ENCODE measurements at places on chromosomes 3 and 15.

DNA sequence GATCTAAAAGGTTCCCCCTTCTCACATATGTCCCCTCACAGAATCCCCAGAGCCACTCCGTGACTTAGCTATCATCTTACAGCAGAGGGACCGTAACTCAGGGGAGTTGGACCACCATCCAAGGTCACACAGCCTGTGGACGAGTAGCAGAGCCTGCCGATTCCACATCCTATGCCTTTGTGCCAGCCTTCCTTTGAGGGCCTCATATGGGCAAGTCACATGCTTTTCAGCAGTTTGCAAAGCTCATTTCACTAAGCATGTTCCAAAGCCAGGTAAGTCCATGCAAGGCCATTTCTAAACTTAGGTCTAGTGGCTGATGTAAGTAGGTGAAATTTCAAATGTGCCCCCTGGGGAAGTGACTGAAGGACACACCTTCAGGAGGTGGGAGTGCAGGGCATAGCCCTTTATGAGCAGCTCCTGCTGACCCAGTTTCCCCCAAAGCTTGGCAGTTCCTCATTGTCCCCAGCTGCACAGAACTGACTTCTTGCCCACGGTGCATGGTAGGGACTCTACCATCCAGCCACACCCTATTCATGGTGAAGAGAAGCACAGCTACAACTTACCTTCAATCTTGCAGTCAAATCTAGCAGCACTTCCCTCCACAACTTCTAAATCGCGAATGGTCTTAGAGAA lies 33.3 kb upstream of the HACD2 start:
- no peak for DNase-seq

DNA sequence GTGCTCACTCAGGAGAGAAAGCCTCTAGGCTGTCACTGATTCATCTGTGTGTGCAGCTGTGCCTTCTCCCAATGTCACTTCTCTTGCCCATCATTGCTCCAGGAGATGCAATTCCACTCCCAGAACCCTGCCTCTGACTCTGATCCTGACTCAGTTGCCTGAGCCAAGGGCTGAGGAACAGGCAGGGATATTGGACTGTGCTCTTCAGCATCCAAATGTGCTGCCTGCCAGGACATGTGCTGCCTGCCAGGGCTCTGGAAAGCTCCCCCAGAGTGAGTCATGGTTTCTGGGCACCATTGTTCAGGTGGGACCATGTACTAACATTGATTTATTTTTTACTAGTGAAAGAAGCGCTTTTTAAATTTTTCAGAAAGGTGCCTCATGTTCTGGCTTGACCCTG lies 71.0 kb downstream of the TRIM42 start:
- DNase-seq = no peak

DNA sequence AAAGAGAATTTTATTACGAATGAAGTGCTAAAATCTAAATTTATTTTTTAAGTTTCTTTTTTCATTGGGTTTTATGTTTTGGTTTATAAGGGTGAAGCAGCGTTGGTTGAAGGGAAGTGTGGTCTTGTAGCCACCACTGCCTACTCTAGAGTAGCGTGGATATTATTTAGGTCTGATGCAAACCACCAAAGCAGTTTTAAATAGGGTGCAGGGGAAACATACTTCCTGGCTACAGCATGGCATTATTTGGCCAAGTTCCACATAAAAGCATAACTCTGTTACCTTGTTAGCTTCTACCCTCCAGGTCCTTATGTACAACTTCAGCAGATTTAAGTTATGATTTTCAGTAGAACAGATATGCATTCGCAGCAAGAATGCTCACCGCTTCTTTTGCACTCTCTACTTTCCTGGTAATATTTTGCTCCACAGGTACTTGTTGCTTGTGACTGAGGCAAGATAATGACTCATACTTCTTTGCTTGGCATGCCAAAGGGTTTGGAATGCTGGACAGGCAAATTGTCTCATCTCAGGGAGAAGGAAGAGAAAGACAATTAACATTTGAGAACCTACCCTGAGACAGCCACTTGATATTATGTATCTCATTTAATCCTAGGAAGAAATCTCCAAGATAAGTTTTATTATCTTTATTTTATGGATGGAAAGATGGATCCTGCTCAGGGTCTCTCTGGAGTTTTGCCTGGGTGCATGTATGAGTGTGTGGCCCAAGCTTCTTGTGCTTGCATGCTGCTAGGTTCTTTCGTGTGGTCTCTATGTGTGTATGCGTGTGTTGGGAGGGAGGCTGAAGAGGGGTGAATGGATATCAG lies 5.4 kb downstream of the TGFBR2 start:
- no peak for DNase-seq

- DNase-seq = no peak
Observed at GRCh38 chr15:52751522-52751921, 38.6 kb downstream of the ONECUT1 start.

- DNase-seq = no peak
Observed at GRCh38 chr3:9146367-9147071, 102.9 kb downstream of the SRGAP3 start.

DNA sequence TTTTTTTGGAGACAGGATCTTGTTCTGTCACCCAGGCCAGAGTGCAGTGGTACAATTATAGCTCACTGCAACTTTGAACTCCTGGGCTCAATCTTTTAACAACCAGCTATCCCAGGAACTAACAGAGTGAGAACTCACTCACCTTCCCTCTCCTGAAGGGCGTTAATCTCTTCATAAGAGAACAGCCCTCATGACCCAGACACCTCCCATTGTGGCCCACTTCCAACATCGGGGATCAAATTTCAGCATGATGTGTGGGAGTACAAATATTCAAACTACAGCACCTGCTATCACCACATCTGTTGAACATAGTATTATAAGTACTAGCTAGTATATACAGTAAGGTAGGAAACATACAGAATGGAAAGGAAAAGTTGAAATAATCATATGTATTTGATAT lies 132.5 kb downstream of the DOCK3 start:
- no peak for DNase-seq

DNA sequence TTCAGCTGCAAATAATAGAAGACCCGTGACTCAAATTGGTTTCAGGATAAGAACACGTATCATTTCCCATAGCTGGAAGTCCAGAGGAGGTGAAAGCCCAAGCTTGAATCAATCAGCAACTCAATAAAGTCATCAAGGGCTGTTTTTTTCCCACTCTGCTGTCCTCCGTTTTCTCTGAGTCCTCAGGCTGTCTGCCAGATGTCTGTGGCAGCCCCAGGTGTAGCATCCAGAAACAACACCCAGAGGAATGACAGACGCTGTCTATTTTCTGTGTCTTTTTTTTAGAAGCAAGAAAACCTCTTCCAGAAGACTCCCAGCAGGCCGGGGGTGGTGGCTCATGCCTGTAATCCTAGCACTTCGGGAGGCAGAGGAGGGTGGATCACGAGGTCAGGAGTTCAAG lies 204.4 kb downstream of the FAM43A start:
- no peak for DNase-seq

- DNase-seq = no peak
Observed at GRCh38 chr3:124322309-124322880, 330.5 kb upstream of the ROPN1 start.

DNA sequence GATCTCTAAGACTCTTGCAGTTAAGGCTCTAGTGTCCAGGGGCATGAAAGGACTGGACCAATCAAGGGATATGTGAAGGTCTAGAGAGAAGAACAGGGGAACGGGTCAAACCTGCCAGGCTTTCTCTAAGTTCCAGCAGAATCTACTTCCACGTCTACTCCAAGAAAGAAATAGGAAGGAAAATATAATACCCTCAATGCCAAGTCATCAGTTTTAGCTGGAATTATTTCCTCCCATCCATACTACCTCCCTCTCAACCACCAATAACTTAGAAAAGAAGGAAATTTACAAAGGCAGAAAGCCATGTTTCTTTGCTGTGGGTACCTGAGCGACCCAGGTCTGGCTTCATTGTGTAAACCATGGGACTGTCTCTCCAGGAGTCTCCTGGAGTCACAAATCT lies 7.8 kb downstream of the SHC4 start:
- DNase-seq = no peak

DNA sequence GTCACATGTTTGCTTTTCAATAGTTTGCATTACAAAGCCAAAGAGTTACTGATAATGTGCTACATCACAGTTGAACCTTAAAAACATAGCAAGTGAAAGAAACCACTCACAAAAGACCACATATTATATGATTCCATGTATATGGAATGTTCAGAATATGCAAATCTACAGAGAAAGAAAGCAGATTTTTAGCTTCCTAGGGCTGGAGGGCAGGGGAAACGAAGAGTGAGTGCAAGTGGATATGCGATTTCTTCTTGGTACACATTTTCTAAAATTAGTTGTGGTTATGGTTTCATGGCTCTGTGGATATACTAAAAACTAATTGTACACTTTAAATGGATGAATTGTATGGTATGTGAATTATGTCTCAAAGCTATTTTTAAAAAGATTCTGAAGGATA lies 4.0 kb upstream of the GBE1 start:
- no peak for DNase-seq

DNA sequence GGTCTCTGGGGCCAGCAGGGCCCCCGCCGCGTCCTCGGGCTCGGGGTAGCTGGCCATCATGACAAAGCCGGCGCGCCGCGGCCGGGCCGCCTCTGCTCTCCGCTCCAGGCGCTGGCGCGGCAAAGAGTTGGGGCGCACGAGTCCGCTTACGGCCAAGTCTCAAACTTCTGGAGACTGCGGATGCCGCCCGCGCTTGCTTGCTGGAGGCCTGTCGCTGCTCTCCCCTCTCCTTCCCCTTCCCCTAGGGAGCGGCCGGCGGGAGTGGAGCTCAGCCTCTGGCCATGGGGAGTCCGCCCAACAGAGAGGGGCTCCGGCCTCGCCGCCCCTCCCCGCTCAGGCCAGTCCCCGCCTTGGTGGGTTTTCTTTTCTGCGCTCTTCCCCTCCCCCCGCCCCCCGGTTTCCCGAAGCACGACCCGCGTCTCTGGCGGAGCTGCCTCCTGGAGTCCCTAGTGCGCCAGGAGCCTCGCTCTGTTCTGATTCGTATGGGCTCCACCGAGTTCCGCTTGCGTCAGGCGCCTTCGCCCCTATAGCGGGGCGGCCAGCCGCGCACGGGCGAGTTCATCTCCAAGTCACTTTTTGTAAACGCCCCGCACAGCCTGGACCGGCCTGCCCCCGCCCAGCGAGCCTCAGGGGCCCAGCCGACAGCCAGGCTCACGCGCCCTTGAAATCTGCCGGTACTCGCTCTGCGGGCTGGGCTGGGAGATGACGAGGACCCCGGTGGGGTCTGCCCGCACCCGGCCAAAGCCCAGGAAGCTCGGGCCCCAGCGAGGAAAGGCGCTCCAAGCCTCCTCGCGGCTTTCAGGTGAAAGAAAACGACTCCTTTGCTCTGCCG lies at the start of the genes FOXL2 and FOXL2NB:
FOXL2 (minus strand) TSS at position 475 of the 832 bp plus-strand sequence; CDS start at position 60, 415 bp downstream.
FOXL2NB (plus strand) TSS at position 555 of the 832 bp plus-strand sequence; CDS start at position 703, 148 bp downstream.
- peak; percentile 8 for DNase-seq

DNA sequence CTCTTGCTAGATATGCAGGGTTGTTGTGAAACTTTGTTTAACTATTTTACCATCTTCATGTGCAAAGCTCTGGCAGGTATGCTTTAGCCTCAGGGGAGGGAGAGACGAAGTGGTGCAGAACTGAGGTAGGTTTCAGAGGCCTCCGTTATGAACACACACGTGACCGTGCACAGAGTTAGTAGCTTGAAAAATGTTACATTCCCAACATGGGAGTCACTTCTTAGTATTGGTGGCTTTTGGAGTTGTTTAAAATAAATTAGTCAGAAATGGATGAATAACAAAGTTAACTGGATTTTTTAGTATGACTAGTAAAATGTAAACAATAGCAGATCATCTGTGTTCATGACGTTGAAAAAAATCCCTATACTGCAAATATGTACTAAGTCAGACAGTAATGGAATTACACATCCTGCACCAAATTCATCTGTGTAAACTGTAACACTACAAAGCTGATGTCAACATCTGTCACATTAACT lies 279.6 kb downstream of the KLF13 start:
- no peak for DNase-seq

DNA sequence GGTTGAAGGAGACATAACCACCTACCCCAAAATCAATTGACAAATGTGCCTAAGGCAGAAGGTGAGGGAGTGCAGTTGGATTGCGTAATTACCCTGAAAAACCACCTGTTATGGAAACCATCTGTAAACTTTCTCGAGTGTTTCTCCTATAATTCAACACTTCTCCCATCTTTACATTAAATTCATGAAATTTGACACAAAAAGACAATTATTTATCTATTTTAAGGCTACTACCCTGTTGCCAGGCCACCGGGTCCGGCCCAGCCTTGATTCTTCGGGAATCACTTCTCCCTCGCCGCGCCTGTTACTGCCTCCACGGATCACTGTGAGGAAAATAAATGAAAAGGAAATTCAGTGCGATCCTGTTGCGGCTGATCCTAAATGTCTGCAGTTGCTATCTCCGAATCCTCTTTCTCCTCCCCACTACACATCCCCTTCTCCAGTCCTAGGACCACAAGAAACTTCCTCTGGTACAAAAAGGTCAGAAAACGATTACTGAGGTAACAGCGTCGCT lies 646 bp downstream of the IQCB1 start:
- DNase-seq = no peak

DNA sequence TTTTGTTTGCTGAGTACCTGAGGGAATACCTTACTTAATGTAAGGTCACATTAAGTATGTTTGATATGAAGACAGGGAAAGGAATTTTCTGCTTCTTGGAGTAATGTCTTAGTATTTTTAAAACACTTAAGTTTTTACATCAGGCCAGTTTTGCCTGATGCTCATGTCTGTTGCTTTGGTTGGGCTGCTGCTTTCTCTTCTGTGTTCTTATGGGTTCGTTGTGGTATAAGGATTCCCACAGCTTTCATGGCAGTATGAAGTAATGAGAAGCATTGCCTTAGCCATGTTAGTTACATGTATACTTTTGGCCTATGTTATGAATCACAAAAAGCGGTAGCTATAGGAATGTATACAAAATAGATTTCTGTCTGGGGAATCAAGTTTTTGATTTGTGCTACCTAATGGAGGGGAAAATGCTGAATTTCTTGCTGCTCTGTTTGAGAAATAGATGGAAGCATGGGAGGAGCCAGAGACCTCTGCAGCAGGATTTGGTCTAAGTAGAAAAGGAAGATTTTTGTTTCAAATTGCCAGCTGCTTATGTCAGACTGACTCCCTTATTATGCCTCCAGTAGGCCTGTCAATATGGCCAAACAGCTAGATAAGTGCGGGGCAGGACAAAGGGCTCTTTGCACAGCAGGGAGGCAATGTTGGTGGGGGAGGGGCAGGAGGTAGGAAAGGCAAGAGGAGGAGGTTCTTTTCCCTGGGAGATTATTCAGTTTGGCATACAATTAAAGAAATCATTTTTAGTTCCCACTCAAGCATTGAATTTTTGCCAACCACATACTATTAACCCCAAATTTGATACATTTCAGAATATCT lies 5.2 kb downstream of the SETD5 start:
- peak; percentile 61 for DNase-seq

- DNase-seq = no peak
Observed at GRCh38 chr15:56523521-56523920, 58.6 kb upstream of the MNS1 start.

DNA sequence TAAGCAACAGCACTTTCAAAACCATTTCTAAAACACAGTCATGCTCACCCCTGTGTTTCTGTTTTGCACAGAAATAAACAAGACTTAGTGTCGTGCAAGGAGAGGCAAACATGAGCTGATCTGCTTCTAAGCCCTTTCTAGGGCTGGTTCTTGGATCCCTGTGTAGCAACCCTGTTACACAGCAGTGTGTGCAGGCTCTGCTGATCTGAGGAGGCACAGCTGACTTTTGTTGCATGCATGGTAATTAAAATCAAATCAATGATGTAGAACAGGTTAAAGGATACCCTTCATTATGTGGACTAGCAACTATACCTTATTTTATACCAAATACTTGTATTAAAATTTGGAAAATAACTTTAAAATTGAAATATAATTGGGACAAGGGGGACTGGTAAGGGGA lies 234.8 kb downstream of the PDZRN3 start:
- no peak for DNase-seq

Measured in NCI-H1930 (cell line).